ENCODE measurements at places on chromosomes 6 and 20. TPM values are rescaled to one million over a fixed set of nuclear protein-coding genes. Genes with fewer than 3 reads are reported as not detected.

Gene PLA2G7
- total RNA-seq: not detected

Gene CDH22
- total RNA-seq: not detected

Gene MTG2
- total RNA-seq: 14.7 TPM

Gene HEY2
- 0.86 TPM for total RNA-seq

Gene DEFB127
- not detected for total RNA-seq

Gene RNF144B
- 16.6 TPM for total RNA-seq

Gene BPI
- total RNA-seq: not detected

Gene SLC17A2
- not detected for total RNA-seq

Gene DNAH8
- under 0.01 TPM for total RNA-seq

Gene FNDC1
- total RNA-seq: 30.5 TPM

Gene CPXM1
- 0.22 TPM for total RNA-seq

Gene ABHD16B
- total RNA-seq: not detected

Gene TAP1
- total RNA-seq: 25.0 TPM

Gene PRL
- 0.11 TPM for total RNA-seq

Gene ABCF1
- total RNA-seq: 45.6 TPM

Gene TRIM31
- not detected for total RNA-seq

Gene SLC35D3
- not detected for total RNA-seq

Gene LRRC73
- 0.32 TPM for total RNA-seq

Gene HLA-DOB
- 0.32 TPM for total RNA-seq

Gene RIPOR3
- total RNA-seq: 0.76 TPM

Gene MLN
- not detected for total RNA-seq

Gene RFX6
- not detected for total RNA-seq

Gene SLC12A5
- total RNA-seq: under 0.01 TPM

Gene STAU1
- total RNA-seq: 69.9 TPM

Gene OR12D3
- not detected for total RNA-seq

Gene IER3
- 17.0 TPM for total RNA-seq

Gene PLN
- not detected for total RNA-seq

Gene IL17F
- not detected for total RNA-seq

Gene SNX21
- total RNA-seq: 105 TPM

Gene GJA1
- total RNA-seq: 737 TPM

Gene TMC2
- not detected for total RNA-seq

Gene PROKR2
- not detected for total RNA-seq

Gene CLIC5
- total RNA-seq: under 0.01 TPM

Gene METTL24
- total RNA-seq: 0.97 TPM

Gene ZNF311
- total RNA-seq: 2.1 TPM

Gene ACTL10
- total RNA-seq: 1.7 TPM

Gene LRFN2
- not detected for total RNA-seq

Gene IMPG1
- not detected for total RNA-seq

Gene TPX2
- 52.8 TPM for total RNA-seq

Gene MAS1
- not detected for total RNA-seq

Gene EFCAB8
- total RNA-seq: 0.22 TPM

Gene CRYBG1
- total RNA-seq: 6.1 TPM

Gene ENTPD6
- total RNA-seq: 39.2 TPM

Gene CDH4
- not detected for total RNA-seq

Gene EYA4
- total RNA-seq: 0.32 TPM

Gene ARMH2
- total RNA-seq: not detected

Gene TENT5A
- 118 TPM for total RNA-seq

Gene UBR2
- total RNA-seq: 43.7 TPM

Gene YIPF3
- 122 TPM for total RNA-seq

Gene C6orf62
- 190 TPM for total RNA-seq

Gene LCA5
- 11.5 TPM for total RNA-seq

Gene IRF4
- total RNA-seq: 0.11 TPM

Gene MAN1A1
- 141 TPM for total RNA-seq

Gene CST3
- total RNA-seq: 120 TPM

Gene GTSF1L
- total RNA-seq: not detected
